Panc1 (cell line): ENCODE measurements at places on chromosomes 7 and 10.
A peak's percentile ranks its signal among the peaks of the same experiment; 100 is the strongest.

DNA sequence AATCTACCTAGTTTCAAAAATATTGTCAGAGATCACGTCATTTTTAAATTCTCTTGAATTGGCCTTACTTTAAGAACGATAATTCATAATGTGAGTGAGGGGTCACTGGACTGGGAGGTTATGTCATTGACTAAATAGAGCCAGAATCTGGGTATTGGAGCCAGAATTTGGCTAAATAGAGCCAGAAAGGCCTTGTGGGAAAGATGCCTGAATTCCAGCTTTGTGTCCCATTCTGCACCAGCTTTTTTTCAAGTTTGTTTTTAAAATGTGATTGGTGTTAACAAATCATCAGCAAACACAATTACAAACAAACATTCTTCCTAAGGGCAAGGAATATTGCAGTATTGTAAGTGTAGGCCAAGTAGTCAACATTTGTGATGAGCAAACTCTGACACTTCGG, 233.2 kb upstream of the PRKCQ start:
- no peaks in the 10 kb centered on the region for H3K4me1 ChIP-seq
- no peaks in the 10 kb centered on the region for H3K36me3 ChIP-seq
- no peaks in the 10 kb centered on the region for H3K27me3 ChIP-seq
- no peak overlapping the region for H3K4me3 ChIP-seq

- no peaks in the 10 kb centered on the region for H3K36me3 ChIP-seq
- DNase-seq: no peak
- peaks cover 4% of the 10 kb centered on the region; the same call in 1 of the 2 replicates for H3K27me3 ChIP-seq
- no peak overlapping the region for H3K4me3 ChIP-seq
- no peak overlapping the region for H3K27ac ChIP-seq
Measured at GRCh38 chr7:50805447-50806125, 22.9 kb upstream of the GRB10 start.

DNA sequence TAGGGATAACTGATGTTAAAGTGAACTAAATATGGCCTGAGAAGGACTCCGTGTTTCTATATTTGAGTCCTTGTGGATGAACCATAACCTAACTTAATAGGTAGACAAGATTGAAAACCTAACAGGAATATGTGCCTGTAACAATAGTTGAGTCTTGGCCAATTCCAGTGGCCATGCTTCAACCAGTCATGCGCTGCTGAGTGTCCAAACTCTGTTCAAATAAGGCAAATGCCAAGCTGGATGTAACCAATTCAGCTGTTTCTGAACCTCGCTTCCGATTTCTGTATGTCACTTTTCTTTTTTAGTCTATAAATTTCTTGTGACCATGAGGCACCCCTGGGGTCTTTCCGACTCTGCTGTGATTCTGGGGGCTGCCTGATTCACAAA, 608.2 kb downstream of the GALNT17 start:
- H3K27ac ChIP-seq: no peak overlapping the region
- H3K36me3 ChIP-seq: no peaks in the 10 kb centered on the region
- H3K4me1 ChIP-seq: no peaks in the 10 kb centered on the region
- no peak overlapping the region for H3K4me3 ChIP-seq

GRCh38 chr10:118107040-118107439, 60.3 kb upstream of the RAB11FIP2 start:
- no peaks in the 10 kb centered on the region for H3K4me1 ChIP-seq
- H3K36me3 ChIP-seq: no peaks in the 10 kb centered on the region
- no peak for DNase-seq
- H3K4me3 ChIP-seq: no peak overlapping the region

GRCh38 chr7:50915621-50916020, 132.9 kb upstream of the GRB10 start:
- H3K27ac ChIP-seq: no peak overlapping the region
- no peaks in the 10 kb centered on the region for H3K4me1 ChIP-seq
- H3K36me3 ChIP-seq: no peaks in the 10 kb centered on the region
- no peak for DNase-seq

- no peak overlapping the region for H3K27ac ChIP-seq
- peak; percentile 8 for DNase-seq
- no peaks in the 10 kb centered on the region for H3K4me1 ChIP-seq
- H3K4me3 ChIP-seq: no peak overlapping the region
Measured at GRCh38 chr10:30384701-30385201, 35.7 kb upstream of the MTPAP start.

GRCh38 chr7:116932566-116932965, 20.7 kb upstream of the ST7 start:
- DNase-seq: no peak
- H3K27ac ChIP-seq: no peak overlapping the region
- no peaks in the 10 kb centered on the region for H3K27me3 ChIP-seq

- no peaks in the 10 kb centered on the region for H3K36me3 ChIP-seq
- no peak overlapping the region for H3K27ac ChIP-seq
- no peak for DNase-seq
- peaks cover 9% of the 10 kb centered on the region; the same call in 1 of the 2 replicates for H3K27me3 ChIP-seq
Measured at GRCh38 chr10:133158437-133158755, 1.6 kb upstream of the KNDC1 start.

DNA sequence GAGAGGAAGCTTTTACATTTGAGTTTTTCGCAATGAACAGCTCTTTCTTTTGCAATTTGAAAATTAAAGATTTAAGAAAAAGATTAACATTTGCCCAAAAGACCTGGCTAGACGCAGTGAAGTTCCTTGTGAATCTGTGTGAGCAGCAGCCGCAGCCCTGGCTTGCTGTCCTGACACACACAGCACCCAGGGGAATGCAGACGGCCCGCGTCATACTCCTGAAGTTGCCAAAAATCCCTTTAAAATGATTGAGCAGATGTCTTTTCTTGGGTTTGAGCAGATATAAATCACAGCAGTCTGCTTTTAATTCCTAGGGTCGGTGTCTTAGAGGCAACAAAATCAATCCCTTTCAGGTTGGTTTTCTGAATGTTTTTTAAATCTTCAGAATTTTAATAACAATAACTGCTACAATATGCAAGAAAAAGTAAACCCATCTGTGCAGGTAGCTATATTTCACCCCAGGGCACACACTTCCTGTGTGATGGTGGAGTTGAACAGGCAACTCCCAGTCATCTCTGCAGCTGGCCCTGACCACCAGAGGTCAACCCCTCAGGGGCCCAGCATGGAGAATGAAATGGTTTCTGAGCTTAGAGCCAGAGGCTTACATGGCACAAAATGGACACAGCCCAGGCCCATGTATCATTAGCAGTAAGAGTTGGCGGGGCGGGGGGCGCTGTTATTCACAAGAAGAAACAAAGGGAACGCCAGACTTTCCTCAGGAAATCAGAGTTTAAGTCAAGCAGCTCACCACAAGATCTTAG, 32.2 kb upstream of the TRIL start:
- H3K4me1 ChIP-seq: no peaks in the 10 kb centered on the region
- H3K27me3 ChIP-seq: peaks cover 3% of the 10 kb centered on the region; the same call in 1 of the 2 replicates
- no peaks in the 10 kb centered on the region for H3K36me3 ChIP-seq
- H3K27ac ChIP-seq: no peak overlapping the region
- DNase-seq: no peak

GRCh38 chr7:17721736-17722285, 218.5 kb downstream of the SNX13 start:
- DNase-seq: no peak
- H3K4me1 ChIP-seq: no peaks in the 10 kb centered on the region
- no peaks in the 10 kb centered on the region for H3K36me3 ChIP-seq
- peaks cover 3% of the 10 kb centered on the region; the same call in 1 of the 2 replicates for H3K27me3 ChIP-seq
- H3K27ac ChIP-seq: no peak overlapping the region

DNA sequence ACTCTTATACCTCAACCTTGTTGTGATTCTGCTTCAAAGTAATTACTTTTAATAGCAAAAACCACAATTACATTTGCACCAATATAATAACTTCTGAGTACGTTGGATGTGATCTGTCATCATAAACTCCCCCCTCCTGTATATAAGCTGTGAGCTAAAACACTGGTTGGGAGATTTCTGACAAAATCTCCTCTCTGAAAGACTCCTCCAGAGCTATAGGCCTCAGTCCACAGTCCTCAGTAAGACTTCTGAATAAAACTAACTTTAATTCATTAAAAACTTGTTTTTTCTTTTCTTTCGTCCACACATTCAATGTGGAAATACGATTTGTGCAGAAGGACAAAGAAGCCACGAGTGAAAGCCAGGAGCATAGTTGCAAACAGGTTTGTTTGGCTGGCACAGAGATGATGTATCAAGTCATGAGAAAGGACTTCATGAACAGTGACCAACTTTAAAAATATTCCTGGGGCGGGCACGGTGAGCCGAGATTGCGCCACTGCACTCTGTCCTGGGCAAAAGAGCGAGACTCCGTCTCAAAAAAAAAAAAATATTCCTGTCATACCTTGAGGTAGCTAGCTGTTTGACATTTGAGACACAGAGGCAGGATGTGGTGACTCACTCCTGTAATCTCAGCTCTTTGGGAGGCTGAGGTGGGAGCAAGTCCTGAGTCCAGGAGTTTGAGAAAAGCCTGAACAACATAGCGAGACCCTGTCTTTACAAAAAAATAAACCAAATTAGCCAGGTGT, 91.1 kb upstream of the ARHGAP21 start:
- H3K4me1 ChIP-seq: no peaks in the 10 kb centered on the region
- DNase-seq: peak; percentile 36
- H3K27ac ChIP-seq: no peak overlapping the region
- H3K36me3 ChIP-seq: no peaks in the 10 kb centered on the region

DNA sequence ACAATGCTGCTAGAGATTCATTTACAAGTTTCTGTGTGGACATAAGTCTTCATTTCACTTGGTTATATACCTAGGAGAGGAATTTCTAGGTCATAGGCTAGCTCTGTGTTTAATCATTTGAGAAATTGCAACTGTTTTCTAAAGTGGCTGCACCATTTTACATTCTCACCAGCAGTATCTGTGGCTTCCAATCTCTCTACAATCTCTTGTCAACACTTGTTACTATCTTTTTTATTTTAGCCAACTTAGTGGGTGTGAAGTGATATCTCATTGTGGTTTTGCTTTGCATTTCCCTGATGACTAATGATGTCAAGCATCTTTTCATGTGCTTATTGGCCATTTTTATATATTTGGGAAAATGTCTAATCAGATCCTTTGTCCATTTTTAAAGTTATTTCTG, 53.0 kb upstream of the DRGX start:
- no peaks in the 10 kb centered on the region for H3K27me3 ChIP-seq
- H3K4me3 ChIP-seq: no peak overlapping the region
- DNase-seq: no peak
- no peaks in the 10 kb centered on the region for H3K36me3 ChIP-seq
- H3K27ac ChIP-seq: no peak overlapping the region
- H3K4me1 ChIP-seq: no peaks in the 10 kb centered on the region

GRCh38 chr10:6148908-6149307, 53.8 kb upstream of the PFKFB3 start:
- no peaks in the 10 kb centered on the region for H3K27me3 ChIP-seq
- H3K27ac ChIP-seq: no peak overlapping the region
- H3K4me1 ChIP-seq: peaks cover 6% of the 10 kb centered on the region
- no peak for DNase-seq
- no peaks in the 10 kb centered on the region; the same call in 1 of the 2 replicates for H3K36me3 ChIP-seq

DNA sequence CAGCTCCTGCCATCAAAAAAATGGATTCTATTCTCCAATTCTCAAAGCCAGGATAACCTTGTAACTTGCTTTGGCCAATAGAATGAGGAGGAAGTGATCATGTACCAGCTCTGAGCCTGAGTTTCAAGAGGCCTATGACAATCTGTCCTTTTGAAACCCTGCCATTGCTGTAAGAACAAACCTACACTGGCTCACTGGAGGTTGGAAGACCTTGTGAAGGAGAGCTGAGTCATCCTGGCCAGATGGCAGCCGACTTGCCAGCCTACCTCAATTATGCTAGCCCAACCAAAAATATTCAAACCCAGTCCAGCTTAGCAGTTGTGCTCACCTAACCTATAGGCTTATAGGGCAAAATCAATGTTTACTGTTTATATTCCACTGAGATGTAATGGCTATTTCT, 93.0 kb downstream of the HGF start:
- no peaks in the 10 kb centered on the region; the same call in 1 of the 2 replicates for H3K27me3 ChIP-seq
- DNase-seq: no peak
- no peak overlapping the region for H3K27ac ChIP-seq

- H3K4me3 ChIP-seq: no peak overlapping the region
- DNase-seq: no peak
- H3K4me1 ChIP-seq: no peaks in the 10 kb centered on the region
- H3K27me3 ChIP-seq: no peaks in the 10 kb centered on the region
- H3K36me3 ChIP-seq: no peaks in the 10 kb centered on the region
- no peak overlapping the region for H3K27ac ChIP-seq
Measured at GRCh38 chr7:35232994-35233393, 20.9 kb downstream of the TBX20 start.

- H3K27ac ChIP-seq: no peak overlapping the region
- no peaks in the 10 kb centered on the region for H3K27me3 ChIP-seq
- no peak for DNase-seq
- no peak overlapping the region for H3K4me3 ChIP-seq
- no peaks in the 10 kb centered on the region for H3K36me3 ChIP-seq
Measured at GRCh38 chr10:129788215-129788614, 175.9 kb downstream of the EBF3 start.

DNA sequence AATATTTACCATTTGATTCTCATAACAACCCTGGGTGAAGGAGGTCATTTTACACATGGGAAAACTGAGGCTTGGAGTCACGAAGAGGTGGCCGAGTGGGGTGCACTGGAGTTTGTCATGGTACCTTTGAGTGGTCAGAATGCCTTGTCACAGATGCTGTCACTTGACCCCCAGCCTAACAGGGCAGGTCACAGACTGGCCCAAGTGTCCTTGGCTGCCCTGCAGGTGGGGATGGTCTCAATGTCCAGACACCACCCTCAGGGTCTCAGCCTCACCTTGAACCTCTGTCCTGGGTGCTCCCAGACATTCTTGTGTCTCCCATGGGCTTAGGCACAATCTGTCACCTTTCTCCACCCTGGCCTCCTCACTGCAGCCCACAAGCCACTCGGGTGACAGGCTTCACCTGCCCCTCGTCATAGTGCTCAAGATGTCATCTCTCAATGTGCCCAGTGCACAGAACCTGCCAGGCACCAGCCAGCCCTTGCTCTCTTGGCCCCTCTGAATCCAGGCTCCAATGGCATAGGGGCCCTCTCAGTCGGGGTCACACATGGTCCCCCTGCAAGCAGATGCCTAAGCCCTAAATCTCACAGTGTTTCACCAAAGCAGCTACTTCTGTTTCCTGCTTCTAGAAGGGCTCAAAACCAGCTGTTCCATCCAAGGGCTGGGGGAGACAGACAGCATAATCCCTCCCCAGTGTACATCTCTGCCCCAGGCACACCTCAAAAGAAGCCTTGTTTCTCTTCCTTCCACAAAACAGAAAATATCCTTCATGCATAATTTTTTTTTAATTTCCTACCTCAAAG, 76.8 kb upstream of the NANOS1 start:
- no peaks in the 10 kb centered on the region for H3K27me3 ChIP-seq
- H3K4me3 ChIP-seq: no peak overlapping the region
- no peaks in the 10 kb centered on the region for H3K36me3 ChIP-seq
- no peak overlapping the region for H3K27ac ChIP-seq
- H3K4me1 ChIP-seq: peaks cover 10% of the 10 kb centered on the region
- no peak for DNase-seq

DNA sequence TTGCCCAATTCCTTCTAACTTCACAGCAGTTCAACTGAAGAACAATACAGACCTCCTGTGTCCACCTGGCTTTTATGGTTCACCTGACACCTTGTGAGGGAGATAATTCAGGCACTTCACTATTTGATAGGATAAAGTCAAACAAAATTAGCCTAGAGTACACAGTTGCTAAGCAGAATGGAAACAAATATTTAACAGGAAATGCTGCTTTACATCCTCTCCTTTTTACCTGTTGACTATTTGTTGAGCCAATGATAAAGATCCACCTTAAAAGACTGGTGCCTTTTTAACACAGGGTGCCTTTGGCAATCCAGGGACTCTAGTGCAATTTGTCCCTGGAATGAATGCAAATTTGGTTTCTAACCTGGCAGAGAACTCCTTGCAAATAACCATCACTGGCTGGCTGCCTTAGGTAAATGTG, 39.8 kb downstream of the ITPRID1 start:
- no peak overlapping the region for H3K4me3 ChIP-seq
- no peak for DNase-seq
- no peaks in the 10 kb centered on the region for H3K36me3 ChIP-seq
- H3K27ac ChIP-seq: no peak overlapping the region
- no peaks in the 10 kb centered on the region for H3K27me3 ChIP-seq
